NCI-H1105 treated with DMSO at 0.1 percent for 48 hours (cell line): ENCODE measurements at places on chromosomes 12 and 14.

- no peak for DNase-seq
Measured at GRCh38 chr12:98861251-98861650, 216.2 kb downstream of the APAF1 start.

DNA sequence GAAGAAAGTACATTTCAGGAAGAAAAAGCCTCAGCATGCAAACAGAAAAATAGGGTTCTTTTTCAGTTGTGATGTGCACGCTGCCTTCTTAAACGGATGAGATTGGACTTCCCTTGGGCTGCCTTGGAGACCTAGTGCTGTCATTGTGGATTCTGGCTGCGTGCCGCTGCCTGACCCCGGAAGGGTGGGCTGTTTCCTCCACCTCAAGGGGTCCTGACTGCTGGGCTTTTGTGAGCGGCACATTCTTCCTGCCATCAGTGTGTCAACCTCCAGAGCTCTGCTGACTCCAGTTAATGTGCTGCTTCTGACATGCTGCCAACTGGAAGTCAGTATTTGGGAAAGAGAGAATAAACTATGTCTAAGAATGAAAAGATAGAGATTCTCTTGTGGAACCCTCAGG, 25.1 kb downstream of the CCNK start:
- DNase-seq = no peak

- DNase-seq = no peak
Measured at GRCh38 chr12:46549527-46550265, 177.1 kb upstream of the SLC38A2 start.

- DNase-seq = no peak
Measured at GRCh38 chr12:82517027-82517426, 158.7 kb downstream of the METTL25 start.

- DNase-seq = no peak
Measured at GRCh38 chr12:69833696-69834095, 8.7 kb downstream of the MYRFL start.

DNA sequence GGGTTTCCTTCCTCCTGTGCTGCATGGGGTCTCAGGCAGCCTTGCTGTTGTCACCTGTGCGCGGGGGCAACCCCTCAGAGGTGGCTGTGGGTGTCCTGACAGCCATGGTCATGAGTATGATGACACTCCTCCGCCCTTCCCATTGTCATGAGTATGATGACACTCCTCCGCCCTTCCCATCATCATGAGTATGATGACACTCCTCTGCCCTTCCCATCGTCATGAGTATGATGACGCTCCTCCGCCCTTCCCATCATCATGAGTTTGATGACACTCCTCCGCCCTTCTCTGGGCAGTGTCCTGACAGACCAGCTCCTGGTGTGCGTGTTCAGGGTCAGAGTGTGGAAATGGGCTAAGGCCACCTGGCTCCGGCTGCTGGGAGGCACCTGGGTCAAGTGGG, 40.0 kb downstream of the FBRSL1 start:
- DNase-seq = no peak

- no peak for DNase-seq
Measured at GRCh38 chr12:94707892-94708291, 57.5 kb upstream of the TMCC3 start.

GRCh38 chr12:126432780-126433179, 1367.5 kb downstream of the AACS start:
- DNase-seq = no peak

- no peak for DNase-seq
Measured at GRCh38 chr12:79217306-79217705, 352.7 kb downstream of the SYT1 start.

DNA sequence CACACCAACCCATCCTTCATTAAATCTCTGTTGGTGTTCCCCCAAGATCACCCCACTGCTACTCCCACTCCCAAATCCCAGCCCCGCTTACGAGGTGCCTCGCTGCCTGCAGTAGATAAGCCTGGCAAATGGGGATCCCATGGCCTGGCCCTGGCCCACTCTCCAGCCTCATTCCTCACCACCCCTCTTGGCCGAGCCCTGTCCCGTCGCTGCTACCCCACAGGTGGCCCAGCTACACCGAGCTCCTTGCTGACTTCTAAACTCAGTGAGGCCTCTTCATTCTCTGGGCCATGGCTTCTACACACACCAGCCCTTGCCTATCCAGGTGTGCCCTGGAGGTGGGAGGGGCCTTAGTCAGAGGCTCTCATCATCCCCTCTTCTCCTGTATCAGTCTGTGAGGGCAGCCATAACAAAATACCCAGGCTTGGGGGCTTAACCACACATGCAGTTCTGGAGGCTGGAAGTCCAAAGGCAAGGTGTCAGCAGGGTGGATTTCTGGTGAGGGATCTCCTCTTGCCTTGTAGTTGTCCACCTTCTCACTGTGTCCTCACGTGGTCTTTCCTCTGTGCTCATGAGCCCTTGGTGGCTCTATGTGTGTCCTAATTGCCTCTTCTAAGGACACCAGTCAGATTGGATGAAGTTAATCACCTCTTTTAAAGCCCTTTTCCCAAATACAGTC, 92.8 kb downstream of the PRMT8 start:
- DNase-seq = no peak
